ENCODE measurements at places on chromosomes 3 and 15.

- peak; percentile 22 for DNase-seq
Observed at GRCh38 chr3:115359536-115359935, 212.4 kb upstream of the ZBTB20 start.

DNA sequence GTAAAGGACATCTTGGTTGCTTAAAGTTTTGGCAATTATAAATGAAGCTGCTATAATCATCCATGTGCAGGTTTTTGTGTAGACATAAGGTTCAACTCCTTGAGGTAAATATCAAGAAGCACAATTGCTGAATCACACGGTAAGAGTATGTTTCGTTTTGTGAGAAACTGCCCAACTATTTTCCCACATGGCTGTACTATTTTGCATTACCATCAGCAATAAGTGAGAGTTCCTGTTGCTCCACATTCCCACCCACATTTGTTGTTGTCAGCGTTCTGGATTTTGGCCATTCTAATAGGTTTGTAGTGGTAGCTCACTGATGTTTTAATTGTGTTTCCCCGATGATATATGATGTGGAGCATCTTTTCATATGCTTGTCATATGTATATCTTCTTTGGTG is 118.5 kb upstream of the KCNMB2 start:
- DNase-seq: no peak

DNA sequence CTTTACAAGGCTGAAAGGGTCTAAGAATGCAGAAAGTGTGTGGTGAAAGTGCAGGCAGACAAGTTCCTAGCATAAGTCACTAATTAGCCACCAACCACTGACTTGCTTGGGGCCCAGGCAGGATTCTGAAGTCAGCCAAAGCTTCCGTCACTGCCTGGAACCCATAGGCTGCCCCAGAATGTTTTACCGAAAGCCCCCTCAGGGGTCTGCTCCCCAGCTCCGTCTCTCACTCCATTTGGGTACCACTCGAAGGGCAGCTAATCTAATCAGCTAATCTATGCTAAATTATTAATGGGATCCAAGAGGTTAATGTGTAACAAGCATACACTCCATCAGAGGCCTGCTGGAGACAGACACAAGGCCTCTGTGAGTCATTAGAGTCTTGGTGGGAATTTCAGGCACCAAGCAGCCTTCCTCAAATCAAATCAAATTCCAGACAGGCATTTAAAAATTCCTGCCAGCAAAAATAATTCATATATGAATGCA is 13.2 kb downstream of the ADAMTS9 start:
- no peak for DNase-seq

GRCh38 chr15:31338318-31338878 is 11.8 kb downstream of the KLF13 start:
- DNase-seq: no peak

DNA sequence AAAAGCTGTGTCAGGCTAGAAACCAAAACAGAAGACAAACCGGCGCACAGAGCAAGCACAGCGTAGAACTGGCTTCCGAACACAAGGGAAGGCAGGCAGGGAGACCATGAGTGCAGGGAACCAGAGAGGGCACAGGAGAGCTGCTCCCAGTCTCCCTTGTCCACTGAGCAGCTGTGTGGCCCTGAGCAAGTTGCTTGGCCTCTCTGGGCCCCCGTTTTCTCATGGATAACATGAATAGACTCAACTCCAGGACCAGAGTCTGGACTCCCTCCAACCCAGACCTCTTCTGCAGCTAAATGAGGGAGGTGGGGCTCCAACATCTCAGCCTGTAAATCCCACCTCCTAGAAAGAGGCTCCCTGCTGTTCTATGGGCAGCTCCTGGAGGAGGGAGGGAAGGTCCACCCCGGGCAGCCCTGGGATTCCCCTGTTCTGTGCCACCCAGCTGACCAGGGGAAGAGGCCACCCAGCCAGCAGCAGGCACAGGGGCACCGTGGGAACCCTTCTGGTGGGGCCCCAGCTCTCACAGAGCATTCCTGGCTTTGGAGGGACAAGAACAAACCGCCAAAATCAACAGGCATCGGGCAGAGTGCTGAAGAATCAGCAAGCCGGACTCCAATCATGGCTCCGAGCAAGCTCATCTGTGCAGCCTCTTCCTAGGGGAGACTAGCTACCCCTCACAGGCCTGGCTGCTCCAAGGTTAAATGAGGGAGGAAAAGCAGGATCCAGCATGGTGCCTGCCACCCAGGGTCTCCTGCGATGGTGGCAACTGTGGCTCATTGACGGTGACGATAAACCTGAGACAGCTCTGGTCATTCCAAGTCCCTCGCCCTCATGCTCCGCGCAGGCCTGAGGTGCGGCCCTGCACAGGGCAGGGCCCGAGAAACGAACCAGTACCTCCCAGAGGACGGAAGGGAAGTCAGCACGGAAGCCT is 15.1 kb downstream of the XXYLT1 start:
- no peak for DNase-seq

DNA sequence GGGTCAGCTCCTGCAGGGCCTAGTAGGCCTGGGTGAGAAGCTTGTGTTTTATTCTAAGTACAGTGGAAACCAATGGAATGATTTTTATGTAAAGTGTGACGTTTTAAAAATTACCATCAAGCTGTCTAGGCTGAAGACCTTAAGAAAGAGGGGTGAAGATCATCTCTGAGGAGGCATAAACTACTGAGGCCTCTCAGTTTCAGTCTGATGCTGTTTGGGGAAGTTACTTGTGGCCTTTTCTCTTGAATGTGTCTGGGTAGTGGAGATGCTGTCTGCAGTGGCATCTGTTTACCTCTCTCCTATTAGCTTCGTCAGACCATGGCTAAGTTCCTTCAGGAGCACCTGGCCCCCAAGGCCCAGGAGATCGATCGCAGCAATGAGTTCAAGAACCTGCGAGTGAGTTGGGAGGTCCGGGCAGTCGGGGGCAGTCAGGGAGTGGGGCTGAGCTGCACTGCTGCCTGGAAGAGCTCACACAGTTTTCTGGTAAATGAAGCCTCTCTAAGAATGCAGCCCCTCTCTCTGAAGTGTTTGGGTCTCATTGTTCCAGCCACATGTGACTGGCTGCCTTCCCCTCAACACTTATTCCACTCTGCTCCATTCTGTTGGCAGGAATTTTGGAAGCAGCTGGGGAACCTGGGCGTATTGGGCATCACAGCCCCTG is 1.9 kb downstream of the IVD start:
- DNase-seq: no peak

DNA sequence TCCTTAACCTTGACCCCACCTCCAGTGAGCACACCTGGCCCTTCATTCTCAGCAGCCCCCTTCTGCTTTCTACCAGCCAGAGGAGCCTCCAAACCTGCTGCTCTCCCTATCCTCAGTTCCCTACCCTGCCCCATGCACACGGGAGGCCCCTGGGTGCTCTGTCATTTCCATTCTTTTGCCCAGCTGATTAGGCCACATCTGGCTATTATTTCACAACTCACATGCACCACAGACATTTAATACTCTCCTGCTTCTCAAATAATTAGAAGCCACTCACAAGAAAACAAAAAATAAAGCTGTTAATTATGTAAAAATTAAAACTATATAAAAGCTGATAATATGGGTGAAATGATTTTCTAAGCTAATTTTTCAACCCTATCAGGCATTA is 50.7 kb downstream of the MYLK start:
- DNase-seq: no peak

DNA sequence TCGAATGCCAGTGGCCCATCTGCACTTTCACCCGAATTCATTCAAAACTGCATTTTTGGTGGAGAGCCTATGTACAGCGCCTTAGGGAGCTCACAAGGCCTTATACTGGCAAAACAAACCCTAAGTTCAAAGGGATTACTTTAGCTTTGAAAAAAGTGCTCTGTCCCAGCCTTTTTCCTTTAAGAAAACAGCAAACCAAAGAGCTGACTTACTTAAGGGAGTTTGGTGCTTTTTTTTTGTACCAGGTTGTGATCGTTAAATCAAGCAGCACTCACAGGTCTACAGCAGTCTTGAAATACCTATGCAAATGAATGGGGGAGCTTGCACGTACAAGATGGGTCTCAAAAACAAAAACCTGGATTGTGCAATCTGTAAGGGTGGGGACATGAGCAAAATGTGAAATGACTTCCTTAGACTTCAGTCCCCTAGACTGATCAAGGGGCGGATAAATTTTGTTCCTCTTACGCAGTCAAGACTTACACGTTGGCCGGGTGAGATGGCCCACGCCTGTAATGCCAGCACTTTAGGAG is 11.6 kb upstream of the PIK3CB start:
- no peak for DNase-seq

- DNase-seq: no peak
Observed at GRCh38 chr3:178404961-178405360, 131.3 kb upstream of the KCNMB2 start.

DNA sequence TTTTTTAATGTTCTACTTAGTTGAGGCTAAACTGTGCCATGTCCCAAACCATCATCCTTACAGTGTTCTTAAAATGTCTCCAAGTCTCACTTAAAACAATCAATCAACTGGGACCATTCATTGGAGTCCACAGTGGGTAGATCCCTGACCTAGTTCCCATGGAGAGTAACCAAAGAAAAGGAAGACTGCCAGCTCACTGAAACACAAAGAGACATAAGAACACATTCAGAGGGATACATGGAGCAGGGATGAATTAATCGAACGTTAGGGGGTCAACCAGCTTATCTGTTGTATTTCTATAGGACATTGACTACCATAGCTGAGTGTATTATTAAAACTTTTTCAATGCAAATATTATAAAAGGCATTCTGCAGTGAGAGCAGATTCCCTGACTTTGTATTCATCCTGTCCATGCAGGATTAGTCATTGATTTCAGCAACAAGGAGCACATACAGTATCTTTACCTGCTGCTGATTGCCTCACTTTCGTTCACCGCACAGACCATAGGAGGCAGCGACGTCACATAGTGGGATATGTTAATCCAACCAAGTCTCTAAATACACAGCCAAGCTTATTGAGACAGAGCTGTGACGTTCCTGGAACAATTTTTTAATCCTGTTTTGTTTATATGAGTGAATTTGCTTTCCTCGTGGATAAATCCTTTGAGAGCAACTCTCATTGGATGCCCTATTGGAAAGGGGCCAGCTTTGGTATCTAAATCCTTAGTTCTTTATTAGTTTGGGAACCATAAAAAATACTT is 364.9 kb upstream of the RBMS3 start:
- DNase-seq: no peak

GRCh38 chr3:41320953-41321641 is 121.8 kb downstream of the CTNNB1 start:
- DNase-seq: no peak

GRCh38 chr3:48664313-48664644 is 1.6 kb upstream of the CELSR3 start:
- no peak for DNase-seq

GRCh38 chr3:10047876-10048275 is 21.6 kb downstream of the FANCD2 start:
- no peak for DNase-seq

DNA sequence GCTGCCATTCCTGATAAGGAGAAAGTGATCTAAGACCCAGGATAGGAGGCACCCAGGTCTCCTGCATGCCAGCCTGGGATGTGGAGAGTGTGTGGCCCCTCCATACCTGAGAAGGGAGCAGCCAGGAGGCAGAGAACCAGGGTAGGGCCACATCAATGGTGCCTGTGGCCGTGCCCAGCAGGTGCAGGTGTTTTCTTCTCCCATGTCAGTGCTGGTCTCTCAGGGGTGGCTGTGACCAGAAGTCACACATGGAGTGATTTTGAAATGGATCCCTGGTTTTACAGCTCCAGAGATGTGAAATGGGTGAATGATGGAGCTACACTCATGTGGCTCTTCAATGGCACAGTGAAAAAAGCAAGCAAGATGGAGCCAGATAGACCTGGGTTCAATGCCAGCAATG is 3.3 kb upstream of the ISL2 start:
- DNase-seq: no peak

DNA sequence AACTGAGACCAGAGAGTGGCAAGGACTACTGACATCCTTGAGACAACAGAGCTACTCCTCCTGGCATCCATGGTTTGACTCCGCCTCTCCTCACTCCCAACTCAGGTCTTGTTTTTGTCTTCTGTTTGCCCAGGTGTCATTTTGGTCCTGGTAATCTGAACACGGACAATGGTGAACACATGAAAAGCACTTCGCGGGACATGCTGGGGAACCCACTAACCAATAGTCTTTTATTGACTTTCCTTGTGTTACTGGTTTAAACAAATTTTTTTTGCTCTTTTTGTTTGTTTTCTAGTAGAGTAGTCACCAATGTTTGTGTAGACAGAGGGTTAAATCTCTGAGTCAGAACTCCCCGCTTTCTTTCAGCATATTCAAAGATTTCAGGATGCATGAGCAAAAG is 38.4 kb downstream of the LARP6 start:
- no peak for DNase-seq

DNA sequence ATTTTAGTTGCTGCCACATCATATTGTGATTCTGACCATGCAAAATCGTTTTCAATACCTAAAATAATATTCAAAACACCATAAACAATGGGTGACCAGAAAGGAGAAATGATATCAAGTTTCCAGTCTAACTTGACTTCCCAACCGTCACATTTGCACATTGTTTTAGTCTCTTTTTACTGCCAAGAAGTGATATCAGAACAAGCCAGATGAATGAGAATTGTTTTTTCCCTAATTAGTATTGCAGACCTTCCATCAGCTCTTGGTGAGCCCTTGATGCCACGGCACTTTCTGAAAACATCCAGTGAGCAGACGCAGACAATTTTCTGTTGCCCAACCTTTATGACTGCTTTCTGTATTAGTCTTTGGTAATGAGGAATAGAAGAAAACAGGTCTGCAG is 62.5 kb downstream of the SPATA16 start:
- no peak for DNase-seq

DNA sequence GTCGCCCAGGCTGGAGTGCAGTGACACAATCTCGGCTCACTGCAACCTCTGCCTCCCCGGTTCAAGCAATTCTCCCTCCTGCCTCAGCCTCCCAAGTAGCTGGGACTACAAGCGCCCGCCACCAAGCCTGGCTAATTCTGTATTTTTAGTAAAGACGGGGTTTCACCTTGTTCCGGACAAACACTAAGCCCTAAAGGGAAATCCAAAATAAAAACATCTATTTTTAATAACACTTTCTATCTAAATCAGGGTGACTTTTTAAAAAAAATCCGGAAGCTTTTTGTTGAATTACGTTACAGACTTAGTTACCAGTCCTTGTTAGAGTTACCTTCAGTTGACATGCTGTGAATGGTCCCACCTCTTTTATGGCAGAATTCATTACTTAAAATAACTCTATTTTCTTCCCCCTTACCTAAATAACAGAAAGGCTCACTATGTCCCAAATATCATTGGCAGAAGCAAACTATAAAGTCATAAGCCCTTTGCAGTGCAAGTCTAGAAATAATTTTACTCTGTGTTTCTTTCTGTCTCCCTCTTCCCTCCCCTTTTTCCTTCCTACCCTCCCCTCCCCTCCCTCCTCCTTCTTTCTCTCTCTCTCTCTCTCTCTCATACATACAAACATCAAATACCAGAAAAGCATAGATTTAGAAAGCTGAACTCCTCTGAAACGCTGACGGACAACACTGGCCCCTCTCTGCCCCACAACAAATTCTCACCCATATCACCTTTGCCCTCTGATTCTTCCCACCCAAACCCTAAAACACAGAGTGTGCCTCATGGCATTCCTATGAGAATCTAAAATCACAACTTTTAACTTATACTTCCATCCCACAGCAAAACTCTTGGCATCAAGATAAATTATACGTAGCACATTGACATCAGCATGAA is 18.3 kb downstream of the THBS1 start:
- DNase-seq: no peak

Measured in Jurkat, Clone E6-1 (cell line).